ENCODE measurements at places on chromosomes 6 and 20.

- no peak for DNase-seq
Observed at GRCh38 chr20:37288091-37288490, 1.4 kb upstream of the MANBAL start.

DNA sequence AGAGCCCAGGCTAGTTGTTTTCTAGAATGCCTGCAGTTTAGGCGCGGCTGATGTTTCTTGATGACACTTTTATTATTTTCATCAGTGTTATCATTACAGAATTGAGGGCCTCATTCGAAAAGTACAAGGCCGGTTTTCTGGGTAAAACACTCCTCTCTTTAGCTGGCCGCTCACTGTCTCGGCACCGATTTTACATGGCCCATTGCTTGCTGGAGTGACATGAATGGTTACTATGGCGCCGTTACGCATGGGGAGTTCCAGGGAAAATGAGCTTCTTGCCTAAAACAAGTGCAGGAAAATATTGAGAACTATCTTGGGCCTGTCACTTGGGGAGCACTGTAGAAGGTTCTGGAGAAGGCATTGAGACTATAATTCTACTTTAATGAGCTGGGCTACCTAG, 317.8 kb downstream of the CDH4 start:
- no peak for DNase-seq

DNA sequence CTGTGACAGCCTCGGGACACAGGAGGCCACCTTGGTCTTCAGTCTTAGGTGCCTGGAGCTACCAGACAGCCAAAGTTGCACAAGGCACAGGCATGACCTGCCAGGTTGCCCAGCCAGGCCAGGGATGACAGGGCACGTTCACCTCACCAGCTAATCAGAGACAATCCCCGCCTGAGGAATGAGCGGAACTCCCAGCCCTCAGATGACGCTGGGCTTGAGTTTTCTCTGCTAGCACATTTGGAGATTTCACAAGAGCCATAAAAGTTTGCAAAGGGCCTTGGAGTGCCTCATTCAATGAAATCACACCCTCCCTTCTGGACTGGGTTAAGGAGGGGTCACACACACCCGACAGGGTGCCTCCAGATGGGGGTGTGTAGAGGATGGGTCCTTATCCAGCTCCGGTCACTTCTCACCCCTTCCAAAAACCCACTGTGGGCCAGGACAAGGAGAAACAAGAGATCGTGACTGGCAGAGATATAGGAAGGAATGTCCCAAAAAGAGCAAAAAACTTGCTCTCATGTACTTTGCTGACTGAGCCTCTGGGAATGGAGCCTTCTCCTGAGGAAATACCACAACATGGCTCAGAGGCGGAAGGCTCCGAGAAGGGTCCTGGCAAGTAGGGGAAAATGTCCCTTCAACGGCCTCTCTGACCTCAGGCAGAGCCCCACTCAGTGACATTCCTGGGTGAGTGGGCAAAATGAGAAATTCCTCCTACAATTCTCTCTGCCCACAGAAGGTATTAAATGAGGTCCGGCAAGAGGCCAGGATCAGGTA, 121.6 kb downstream of the ISM1 start:
- peak; percentile 87 for DNase-seq

GRCh38 chr20:12028771-12029170, 111.1 kb downstream of the BTBD3 start:
- no peak for DNase-seq

- no peak for DNase-seq
Observed at GRCh38 chr20:25038103-25038410, 19.9 kb downstream of the ACSS1 start.

GRCh38 chr20:40631119-40631631, 57.9 kb downstream of the MAFB start:
- no peak for DNase-seq

DNA sequence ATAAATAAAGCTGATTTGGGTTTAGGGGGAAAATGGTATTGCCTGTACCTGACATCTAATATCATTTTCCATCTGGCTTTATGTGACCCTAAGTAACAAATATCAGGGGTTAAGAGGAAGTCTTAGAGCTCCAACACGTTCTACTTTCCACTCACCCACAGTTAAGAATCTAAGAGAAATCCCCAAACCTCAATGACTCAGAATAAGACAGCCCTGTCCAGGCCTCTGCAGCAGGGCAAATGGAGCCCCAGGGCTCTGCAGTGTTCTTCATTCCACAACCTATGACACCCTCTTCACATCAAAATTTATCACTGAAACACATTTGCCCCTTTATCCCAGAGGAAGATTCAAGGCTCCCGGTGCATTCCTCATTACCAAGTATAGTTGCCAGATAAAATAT, 20.3 kb upstream of the TENT5A start:
- no peak for DNase-seq

- DNase-seq, result no peak
Observed at GRCh38 chr20:8388141-8388540, 256.1 kb downstream of the PLCB1 start.

DNA sequence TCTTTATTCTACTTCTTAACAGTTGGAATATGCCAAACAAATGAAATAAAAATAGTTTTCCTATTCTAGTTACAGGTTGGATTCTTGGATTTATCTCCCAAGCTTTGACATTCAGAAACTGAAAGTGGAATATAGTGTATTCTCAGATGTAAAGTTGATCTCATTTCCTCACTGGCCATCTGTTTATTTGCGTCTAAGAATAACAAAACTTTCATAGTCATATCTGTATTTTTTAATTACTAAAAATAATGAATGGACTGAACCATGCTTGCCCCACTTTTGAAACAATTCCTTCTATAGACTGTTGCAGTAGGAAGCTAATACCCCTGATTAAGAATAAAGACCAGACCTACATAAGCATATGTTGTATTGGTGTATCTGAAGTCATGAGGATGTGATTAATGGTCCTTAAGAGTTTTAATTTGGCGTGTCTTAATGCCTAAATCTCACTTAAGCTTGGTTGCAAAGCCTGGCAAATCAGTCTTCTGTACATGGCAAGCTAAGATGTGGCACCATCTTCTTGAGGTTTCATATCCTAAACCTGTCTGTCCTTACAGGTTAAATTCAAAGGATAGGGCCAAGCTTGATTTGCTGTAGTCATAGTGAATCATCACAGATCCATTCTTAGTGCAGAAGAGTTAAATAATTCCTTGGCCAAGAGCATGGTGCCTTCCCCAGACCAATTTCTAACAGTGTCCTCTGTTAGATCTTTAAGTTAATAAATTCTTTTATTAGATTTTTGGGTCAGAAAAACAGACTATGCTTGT, 58.9 kb downstream of the FOXO3 start:
- DNase-seq, result no peak

- DNase-seq, result no peak
Observed at GRCh38 chr6:147437615-147438014, 70.9 kb upstream of the SAMD5 start.

- DNase-seq, result no peak
Observed at GRCh38 chr20:5390720-5391119, 74.0 kb upstream of the PROKR2 start.

- DNase-seq, result peak; percentile 72
Observed at GRCh38 chr20:41734506-41734945, 116.3 kb upstream of the CHD6 start.

DNA sequence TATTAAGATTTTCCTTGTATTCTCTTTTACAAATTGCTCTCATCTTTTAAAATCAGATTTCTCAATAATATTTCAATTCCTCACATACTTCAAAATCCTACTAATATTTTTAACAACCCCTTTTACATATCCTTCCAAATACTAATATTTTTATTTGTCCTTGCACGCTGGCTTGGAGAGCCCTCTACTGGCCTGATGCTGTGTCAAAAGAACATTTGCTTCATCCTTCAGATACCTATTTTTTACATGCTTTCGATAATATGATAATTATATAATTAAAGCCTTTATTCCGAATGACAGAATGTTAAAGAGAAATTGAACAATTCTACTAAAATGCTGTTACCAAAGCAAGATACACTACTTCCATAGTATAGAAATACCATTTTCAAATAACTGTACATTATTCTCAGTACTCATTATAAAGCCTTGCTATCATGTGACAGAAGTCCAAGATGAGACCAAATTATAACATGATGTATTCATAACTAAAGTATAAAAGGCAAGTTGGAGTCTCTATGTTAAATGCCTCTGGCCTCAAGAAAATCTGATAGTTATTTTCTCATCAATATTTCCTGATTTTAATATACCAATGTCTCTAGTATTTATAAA, 39.0 kb upstream of the PLN start:
- DNase-seq, result peak; percentile 4

- no peak for DNase-seq
Observed at GRCh38 chr6:3355358-3356055, 96.8 kb downstream of the PSMG4 start.

DNA sequence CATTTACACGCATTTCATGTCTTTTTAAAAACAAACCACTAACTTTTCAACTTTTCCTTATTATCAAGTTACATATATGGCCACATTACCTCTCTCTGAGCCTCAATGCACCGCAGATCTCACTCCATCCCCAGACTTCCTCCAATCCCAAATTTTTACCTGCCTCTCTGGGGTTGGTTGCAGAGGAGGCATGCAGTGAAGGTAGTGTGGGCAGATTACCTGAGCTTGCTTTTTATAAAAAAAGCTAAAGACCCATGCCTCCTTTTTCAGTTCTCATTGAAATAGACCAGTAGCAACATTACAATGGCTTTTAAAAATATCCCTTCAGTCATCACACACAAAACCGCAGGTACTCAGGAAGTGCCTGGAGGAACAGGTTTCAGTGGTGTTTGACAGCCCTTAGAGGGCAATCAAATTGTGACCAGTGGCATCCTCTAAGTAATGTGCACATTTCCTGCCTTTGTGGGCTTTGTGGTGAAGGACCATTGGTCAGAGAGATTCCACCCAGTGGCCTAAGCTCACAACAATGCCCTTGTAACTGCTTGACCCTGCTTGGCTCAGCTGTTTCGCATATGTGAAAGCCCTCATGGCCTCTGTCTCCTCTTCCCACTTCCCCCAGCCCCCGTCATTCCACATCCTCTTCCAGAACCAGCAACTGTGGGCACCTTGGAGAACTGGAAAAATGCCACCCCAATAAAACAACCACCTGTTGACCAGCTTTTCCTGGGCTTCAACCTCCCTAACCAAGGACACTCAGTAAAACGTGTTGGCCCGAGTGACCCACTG, 30.2 kb upstream of the IL17A start:
- DNase-seq, result no peak

DNA sequence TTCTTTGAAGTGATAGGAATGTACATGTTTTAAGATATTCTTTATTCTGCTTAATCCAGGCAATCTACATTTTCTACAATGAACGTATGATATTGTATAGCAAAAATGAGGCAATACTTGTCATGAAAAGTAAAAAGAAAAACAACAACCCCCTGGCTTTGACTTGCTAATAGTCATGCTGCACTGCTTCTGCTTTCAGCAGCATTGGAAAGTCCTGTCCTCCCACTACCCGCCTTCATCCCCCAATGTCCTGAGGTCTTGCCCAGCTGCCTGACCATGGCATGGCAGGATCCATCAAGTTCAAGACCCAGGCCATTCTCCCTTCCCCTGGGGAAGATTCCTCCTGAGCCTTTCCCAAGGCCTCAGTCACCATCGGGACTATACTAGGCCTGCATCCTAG, 156.5 kb downstream of the SH3BGRL2 start:
- DNase-seq, result no peak

Measured in HuH-7 (cell line).